Memory B cell (primary cell): ENCODE measurements at places on chromosomes 13 and 19.

GRCh38 chr19:15488489-15489226, 9.4 kb upstream of the PGLYRP2 start:
- no peak overlapping the region for H3K4me3 ChIP-seq
- H3K27ac ChIP-seq = no peak overlapping the region
- no peaks in the 10 kb centered on the region for H3K4me1 ChIP-seq
- DNase-seq = no peak

DNA sequence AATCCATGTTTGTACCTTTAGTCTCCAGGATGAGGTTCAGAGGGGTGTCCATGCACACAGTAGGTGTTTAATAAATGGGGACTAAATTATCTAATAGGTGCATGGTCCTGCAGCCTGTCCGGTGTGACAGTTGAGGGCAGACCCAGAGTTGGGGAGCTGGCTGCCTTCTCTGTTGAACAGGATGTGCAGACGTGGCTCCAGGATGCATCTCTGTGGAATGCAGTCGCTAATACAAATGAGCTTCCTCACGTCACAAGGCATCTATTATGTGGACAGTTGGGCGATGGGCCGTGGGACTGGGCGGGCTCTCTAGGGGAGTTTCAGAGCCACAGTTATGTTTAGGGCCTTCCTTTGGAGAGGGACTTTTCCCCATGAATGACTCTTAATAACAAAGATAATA, 71.0 kb downstream of the SIPA1L3 start:
- no peak overlapping the region for H3K4me3 ChIP-seq
- peaks cover 11% of the 10 kb centered on the region for H3K36me3 ChIP-seq
- H3K4me1 ChIP-seq = peaks cover 58% of the 10 kb centered on the region
- no peaks in the 10 kb centered on the region for H3K27me3 ChIP-seq
- H3K27ac ChIP-seq = peak overlapping the region; percentile 92

DNA sequence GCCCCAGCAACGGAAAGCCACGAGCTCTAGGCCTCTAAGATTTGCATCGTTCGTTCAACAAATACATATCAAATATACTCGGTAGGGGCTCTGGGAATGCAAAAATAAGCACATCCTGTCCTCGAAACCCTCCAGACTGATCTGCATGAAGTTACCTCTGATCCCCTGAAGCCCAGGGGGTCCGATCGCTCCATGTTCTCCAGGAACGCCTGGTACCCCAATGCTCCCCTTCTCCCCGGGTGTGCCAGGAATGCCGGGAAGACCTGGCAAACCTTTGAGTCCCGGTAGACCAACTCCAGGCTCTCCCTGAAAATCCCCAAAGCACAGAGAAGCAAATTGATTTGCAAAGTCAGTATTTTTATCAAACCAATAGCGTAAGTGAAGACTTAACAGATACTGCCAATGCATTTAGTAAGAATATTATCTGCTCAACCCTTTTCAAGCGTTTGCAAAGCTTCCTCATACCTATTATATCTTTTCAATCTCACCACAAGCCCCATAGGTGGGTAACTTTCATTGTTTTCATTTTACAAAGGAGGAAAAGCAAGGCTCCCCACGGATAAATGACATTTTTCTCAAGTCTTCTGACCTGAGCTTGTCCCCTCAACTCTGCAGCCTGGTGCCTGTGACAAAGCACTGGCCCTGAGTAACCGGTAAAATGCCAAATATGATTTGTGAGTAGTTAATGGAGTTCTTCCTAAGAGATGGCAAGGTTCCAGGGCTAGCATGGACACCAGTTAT, 127.7 kb downstream of the COL4A1 start:
- H3K4me3 ChIP-seq = no peak overlapping the region
- no peak for DNase-seq
- H3K36me3 ChIP-seq = no peaks in the 10 kb centered on the region

DNA sequence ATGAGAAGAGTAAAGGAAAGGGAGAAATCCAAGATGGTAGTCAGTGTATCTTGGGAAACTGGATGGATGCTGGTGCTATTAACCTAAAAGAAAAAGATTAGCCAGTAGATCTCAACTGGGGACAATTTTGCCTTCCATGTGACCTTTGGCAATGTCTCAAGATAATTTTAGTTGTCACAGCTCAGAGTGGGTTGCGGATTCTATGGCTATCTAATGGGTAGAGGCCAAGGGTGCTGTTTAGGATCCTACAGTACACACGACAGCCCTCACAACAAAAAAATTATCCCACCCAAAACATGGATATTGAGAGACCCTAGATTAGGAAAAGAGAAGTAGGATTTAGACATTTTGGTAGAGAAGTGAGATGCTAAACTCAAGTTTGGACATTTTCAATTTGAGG, 258.9 kb downstream of the GPC5 start:
- H3K4me1 ChIP-seq = no peaks in the 10 kb centered on the region
- no peak overlapping the region for H3K27ac ChIP-seq
- H3K4me3 ChIP-seq = no peak overlapping the region
- H3K27me3 ChIP-seq = no peaks in the 10 kb centered on the region

- H3K27me3 ChIP-seq = no peaks in the 10 kb centered on the region
- no peak overlapping the region for H3K4me3 ChIP-seq
- H3K4me1 ChIP-seq = peaks cover 9% of the 10 kb centered on the region
- H3K27ac ChIP-seq = no peak overlapping the region
- peaks cover 20% of the 10 kb centered on the region for H3K36me3 ChIP-seq
- no peak for DNase-seq
Measured at GRCh38 chr19:6226012-6226411, 53.8 kb downstream of the MLLT1 start.

GRCh38 chr13:80454245-80454644, 113.3 kb upstream of the SPRY2 start:
- peak overlapping the region; percentile 19 for H3K4me3 ChIP-seq
- peak overlapping the region; percentile 43 for H3K27ac ChIP-seq
- H3K27me3 ChIP-seq = no peaks in the 10 kb centered on the region
- H3K4me1 ChIP-seq = peaks cover 15% of the 10 kb centered on the region

DNA sequence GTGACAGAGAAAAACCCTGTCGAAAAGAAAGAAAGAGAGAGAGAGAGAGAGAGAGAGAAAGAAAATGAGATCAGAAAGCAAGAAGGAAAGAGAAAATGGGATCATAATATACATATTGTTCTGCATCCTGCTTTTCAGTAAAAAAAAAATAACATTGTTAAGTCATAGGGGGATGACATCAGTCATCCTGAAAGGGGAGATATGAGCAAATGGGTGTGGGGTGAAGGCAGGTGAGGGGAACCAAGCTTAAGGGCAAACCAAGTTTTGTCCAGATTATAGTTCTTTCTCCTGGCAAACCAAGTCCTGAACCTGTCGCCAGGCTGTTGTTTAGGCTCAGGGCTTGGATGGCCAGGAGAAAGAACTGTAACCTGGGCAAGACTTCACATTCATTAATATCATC, 92.6 kb upstream of the TMTC4 start:
- DNase-seq = no peak
- H3K27ac ChIP-seq = no peak overlapping the region
- peaks cover 2% of the 10 kb centered on the region for H3K36me3 ChIP-seq
- no peak overlapping the region for H3K4me3 ChIP-seq

DNA sequence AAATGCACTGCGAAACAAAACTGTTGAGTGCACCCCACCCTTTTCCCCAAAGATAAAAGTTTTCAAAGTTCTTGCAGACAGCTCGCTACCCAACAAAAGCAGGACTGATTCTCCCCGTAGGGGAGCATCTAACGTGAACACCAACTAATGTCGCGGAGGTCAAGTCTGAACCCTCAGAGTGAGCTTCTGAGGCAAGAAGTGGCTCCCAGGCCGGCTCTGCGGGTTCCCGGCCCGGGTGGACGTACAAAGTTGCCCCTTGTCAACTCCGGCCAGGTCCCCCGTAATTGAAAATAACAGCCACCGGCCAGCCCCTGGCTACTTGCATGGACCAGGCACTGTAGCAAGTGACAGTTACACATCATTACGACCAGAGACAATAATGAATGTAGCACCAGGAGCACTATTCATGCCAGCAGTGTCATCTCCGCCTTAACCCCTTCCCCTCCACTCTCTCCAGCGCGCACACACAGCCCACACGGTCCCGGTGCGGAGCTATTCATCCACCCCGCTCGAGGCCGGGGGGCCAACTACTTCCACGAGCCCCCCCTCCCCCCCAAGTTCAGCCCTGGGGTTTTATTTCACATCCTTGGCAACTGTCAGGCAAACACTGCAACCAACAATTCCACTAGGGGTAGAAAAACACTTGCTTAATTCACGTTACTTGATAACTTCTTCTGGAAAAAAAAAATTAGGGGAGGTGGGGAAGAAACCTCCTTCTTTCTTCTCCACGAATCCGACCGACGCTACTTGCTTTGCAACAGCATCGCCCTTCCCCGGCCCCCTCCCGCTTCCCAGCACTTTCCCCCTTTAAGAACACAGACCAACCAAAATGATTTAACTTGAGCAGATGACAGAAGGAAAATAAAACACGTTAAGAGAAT, 1.2 kb downstream of the KLF12 start:
- peak; percentile 25 for DNase-seq
- H3K4me1 ChIP-seq = peaks cover 29% of the 10 kb centered on the region
- H3K36me3 ChIP-seq = no peaks in the 10 kb centered on the region

GRCh38 chr19:48603001-48603400, 3.5 kb upstream of the SPACA4 start:
- DNase-seq = no peak
- H3K4me1 ChIP-seq = peaks cover 3% of the 10 kb centered on the region
- H3K36me3 ChIP-seq = peaks cover 2% of the 10 kb centered on the region
- no peak overlapping the region for H3K4me3 ChIP-seq

- H3K4me3 ChIP-seq = peak overlapping the region; percentile 39
- H3K4me1 ChIP-seq = peaks cover 6% of the 10 kb centered on the region
- H3K27me3 ChIP-seq = peaks cover 18% of the 10 kb centered on the region
- no peak overlapping the region for H3K27ac ChIP-seq
Measured at GRCh38 chr19:46466536-46467196, 4.7 kb downstream of the PNMA8A start.

DNA sequence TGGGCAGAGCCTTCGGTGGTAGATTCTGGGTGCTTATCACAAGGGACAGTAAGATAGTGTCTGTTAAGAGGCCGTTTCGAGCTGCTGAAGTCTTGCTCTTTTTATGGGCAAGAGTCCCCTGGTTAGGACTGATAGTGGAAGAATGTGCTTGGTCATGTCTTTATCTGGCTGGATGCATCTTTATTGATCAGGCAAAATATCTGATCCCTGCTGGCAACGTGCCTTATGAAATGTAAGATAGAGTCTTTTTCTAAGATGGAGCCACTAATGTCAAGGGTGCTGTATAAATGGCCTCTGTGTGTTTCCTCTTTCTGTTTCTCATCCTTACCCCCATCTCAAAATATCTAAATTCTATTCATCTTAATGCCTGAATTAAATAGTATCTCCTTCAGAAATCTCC, 53.3 kb downstream of the MYO16 start:
- no peaks in the 10 kb centered on the region for H3K4me1 ChIP-seq
- H3K27ac ChIP-seq = no peak overlapping the region
- no peak overlapping the region for H3K4me3 ChIP-seq
- H3K27me3 ChIP-seq = no peaks in the 10 kb centered on the region
- H3K36me3 ChIP-seq = no peaks in the 10 kb centered on the region

DNA sequence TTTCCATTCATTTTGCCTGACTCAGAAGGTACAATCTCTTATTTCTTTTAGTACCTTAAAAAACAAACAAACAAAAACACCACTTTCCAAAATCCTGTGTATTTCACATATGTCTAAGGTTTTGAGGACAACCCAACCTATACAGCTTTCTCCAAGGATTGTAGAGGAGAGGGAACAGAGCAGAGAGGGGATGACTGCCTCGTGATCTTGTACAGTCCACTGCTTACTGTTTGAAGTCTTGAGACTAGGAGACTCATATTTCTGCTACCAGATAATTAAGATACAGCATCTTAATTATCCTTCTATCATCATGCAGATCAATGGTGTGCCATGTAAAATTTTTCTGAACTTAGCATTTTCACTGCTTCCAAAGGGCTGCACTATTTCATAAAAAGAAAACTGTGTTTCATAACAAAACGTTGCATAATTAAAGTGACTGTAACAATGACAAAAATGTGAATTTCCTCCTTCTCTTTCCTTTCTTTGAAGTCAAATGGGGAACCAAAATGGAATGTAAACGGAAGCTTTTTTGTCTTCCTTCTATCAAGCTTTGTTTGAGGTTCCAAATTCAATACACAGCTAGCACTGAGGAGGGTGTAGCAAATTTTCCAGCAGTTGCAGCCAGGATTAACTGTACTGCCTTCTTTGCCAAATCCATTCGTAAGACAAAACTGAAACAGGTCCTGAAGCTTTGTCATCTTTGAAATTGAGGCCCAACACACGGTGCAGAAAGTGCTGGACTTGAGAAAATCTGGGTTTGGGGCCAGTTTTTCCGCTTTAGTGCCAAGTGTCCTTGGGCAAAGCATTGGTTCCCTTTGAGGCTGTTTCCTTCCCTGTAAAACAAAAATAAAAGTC, 34.9 kb upstream of the RCBTB2 start:
- no peak overlapping the region for H3K27ac ChIP-seq
- H3K27me3 ChIP-seq = peaks cover 35% of the 10 kb centered on the region
- peak; percentile 7 for DNase-seq

GRCh38 chr13:25966086-25966485, 85.7 kb downstream of the SHISA2 start:
- DNase-seq = no peak
- H3K4me3 ChIP-seq = no peak overlapping the region
- peaks cover 2% of the 10 kb centered on the region for H3K27me3 ChIP-seq
- no peak overlapping the region for H3K27ac ChIP-seq
- no peaks in the 10 kb centered on the region for H3K36me3 ChIP-seq

DNA sequence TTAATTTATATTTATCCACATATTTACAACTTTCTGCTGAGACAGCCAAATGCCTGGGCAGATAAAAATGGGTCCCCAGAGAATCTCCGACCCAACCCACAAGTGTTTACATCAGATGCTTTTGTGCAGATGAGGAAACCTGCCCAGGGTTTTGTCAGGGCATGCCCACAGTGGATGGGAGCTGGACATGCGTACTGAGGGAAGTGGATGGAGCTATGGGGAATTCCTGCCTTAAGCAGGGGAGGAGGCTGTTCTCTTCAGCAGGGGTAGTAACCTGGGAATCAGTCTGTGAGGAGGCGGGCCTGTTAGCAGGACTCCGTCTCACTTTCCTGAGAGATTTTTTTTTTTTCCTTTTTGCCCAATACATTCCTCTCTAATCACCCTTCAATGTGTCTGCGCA, 122.9 kb downstream of the RFC3 start:
- peaks cover 3% of the 10 kb centered on the region for H3K36me3 ChIP-seq
- H3K27me3 ChIP-seq = no peaks in the 10 kb centered on the region
- no peak overlapping the region for H3K27ac ChIP-seq
- H3K4me3 ChIP-seq = no peak overlapping the region
- no peaks in the 10 kb centered on the region for H3K4me1 ChIP-seq

GRCh38 chr13:114148521-114148855, 16.1 kb upstream of the RASA3 start:
- DNase-seq = no peak
- H3K27me3 ChIP-seq = peaks cover 2% of the 10 kb centered on the region
- H3K4me3 ChIP-seq = peak overlapping the region; percentile 43
- peak overlapping the region; percentile 86 for H3K27ac ChIP-seq
- peaks cover 2% of the 10 kb centered on the region for H3K36me3 ChIP-seq

GRCh38 chr13:56924401-56924800, 216.3 kb upstream of the PRR20A start:
- no peaks in the 10 kb centered on the region for H3K27me3 ChIP-seq
- no peak overlapping the region for H3K27ac ChIP-seq
- no peak overlapping the region for H3K4me3 ChIP-seq
- no peak for DNase-seq
- no peaks in the 10 kb centered on the region for H3K4me1 ChIP-seq
